ENCODE measurements at places on chromosomes 13 and 19.

DNA sequence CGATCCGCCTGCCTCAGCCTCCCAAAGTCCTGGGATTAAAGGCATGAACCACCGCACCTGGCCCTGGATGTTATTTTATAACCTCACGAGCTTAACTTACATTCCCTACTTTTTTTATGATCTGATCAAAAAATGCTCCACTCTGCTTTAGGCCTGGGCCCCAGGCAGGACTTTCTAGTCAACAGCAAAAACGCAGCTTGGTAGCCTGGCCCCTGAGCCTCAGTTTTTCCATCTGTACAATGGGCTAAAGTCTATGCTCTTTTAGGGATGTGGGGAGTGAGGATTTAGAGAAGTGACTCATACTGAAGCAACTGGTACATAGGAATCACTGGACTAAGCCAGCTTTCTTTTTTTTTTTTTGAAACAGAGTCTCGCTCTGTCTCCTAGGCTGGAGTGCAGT, 11.9 kb upstream of the PIK3R2 start:
- no peak for DNase-seq

DNA sequence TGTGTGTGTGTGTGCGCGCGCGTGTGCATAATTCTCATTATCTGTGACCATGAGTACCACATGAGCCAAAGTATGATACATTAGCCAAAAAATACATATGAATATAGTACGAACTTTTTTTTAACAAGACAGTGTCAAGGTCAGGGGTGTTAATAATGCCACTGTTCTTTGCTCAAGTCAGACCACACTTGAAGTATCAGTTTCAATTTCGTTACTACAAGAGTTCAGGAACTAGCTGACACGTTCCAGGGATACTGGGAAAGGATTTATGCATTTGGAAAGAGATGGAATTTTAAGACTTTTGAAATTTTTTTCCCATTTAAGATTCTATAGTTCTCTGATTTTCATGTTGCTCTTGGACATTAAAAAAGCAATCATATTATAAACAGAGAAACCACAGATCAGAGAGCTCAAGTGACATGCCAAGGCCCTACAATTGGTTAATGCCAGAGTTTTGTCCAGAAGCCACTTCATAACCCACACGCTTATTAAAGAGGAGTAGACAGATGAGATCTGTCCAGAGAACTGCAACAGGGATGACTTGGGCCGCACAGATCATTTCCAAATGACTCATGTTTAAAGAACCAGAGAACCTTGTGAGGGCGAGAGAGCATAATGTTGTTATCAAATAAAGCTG, 718.8 kb upstream of the SGCG start:
- no peak for DNase-seq

DNA sequence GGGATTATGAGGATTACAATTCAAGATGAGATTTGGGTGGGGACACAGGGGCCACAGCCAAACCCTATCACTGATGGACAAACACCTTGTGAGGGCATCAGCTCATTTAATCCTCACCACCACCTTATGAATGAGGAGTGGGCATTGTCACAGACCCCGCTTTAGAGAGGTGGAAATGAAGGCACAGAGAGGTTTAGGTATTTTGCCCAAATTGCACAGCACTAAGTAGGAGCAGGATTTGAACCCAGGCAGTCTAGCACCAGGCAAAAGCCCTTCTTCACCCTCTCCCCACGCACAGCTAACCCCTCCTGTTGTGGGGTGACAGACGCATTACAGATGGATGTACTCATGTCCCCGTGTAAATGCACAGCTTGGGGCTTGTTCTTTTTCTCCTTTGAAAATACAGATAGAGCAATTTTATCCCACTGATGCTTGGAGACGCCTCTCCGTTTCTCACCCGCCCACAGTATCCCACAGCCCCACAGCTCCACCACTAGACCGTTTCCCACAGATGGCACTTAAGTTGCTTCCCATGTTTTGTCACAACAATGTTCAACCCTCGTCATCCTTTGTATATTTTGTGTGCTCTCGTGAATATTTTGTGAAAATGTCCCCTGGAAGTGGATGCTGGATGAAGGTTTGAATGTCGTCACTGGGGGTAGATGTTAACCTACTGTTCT, 48.2 kb downstream of the ANKRD10 start:
- no peak for DNase-seq

DNA sequence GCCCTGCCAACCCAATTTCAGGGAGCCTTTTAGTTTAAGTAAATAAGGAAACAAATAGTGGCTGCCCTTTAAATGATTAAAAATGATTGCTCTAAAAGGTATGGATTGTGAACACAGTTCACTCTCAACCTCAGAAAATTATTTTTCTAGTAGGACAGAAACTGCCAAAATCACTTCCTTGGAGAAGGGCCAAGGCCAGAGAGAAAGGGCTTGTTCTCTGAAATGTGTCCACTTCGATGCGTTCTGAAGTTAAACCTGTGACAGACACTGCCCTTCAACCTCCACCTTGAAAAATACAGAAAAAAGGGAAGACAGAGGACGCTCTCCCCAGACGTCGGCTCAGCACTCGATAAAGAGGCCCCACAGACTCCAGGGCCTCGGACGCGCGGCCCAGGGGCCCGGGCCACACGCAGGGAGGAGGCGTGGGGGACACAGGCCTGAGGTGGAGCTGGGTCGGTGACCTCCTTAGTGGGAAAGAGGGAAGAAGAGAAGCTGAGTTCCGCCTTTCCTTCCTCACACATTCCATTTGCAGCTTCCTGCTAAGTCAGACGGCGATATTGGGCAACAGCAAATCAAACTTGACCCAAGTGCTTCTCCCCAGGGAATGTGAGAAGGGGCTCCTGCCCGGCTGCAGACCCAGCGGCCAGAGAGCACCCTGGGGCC, 63.6 kb downstream of the RASA3 start:
- no peak for DNase-seq

- peak; percentile 36 for DNase-seq
Measured at GRCh38 chr19:32581705-32582179, 752 bp downstream of the PDCD5 start.

- no peak for DNase-seq
Measured at GRCh38 chr13:101876951-101877350, 424.5 kb downstream of the ITGBL1 start.

DNA sequence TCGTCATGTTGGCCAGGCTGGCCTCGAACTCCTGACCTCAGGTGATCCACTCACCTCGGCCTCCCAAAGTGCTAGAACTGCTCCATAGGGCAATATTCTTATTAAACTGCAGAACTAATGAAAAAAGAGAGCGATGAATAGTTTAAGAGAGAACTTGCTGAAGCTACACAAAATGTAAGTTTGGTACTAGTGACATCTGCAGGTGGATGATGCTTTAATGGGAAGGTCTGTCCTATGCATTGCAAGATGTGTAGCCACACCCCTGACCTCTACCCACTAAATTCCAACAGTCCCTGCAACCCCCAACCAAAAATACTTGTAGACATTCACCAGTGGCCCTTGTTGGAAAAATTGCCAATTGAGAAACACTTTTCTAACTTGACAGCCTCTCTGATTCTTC, 117.8 kb downstream of the NALCN start:
- DNase-seq = no peak

GRCh38 chr13:77291774-77292173, 35.1 kb downstream of the MYCBP2 start:
- DNase-seq = no peak
